ENCODE measurements at places on chromosomes 6 and 20. TPM values are rescaled to one million over a fixed set of nuclear protein-coding genes. Genes with fewer than 3 reads are reported as not detected.

The FOXC1 gene
- 7.5 TPM for total RNA-seq

The TNFRSF21 gene
- total RNA-seq: 21.4 TPM

The MAS1 gene
- total RNA-seq: not detected

The DPPA5 gene
- total RNA-seq: not detected

The C6orf163 gene
- total RNA-seq: 3.5 TPM

The SIGLEC1 gene
- total RNA-seq: 32.0 TPM

The DDX43 gene
- 5.9 TPM for total RNA-seq

DNA sequence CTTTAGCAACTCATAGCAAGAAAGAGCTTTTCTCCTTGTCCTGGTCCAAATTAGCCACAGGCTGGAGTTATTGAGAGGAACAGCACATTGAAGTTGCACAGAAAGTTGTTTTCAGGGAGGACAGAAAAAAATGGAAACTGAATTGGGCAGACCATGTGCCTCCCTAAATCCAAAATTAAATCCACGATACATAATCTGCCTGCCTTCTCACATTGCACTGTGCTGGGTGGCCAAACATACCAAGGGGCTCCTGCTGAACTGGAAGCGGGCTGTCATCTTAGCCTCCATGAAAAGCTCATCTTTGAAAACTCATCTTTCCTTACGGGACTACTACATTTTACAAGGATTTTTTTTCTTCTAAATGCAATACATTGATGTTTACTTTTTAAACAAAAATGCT lies 59.9 kb downstream of the TNFAIP3 start:
- no peak for DNase-seq

GRCh38 chr20:19929481-19930145 lies 87.5 kb upstream of the NAA20 start:
- no peak for DNase-seq

- DNase-seq: no peak
Measured at GRCh38 chr6:44315516-44315915, 2.4 kb upstream of the AARS2 start.

- no peak for DNase-seq
Measured at GRCh38 chr6:156396791-156397418, 380.3 kb upstream of the ARID1B start.

- DNase-seq: no peak
Measured at GRCh38 chr6:13513626-13514502, 26.5 kb upstream of the GFOD1 start.

DNA sequence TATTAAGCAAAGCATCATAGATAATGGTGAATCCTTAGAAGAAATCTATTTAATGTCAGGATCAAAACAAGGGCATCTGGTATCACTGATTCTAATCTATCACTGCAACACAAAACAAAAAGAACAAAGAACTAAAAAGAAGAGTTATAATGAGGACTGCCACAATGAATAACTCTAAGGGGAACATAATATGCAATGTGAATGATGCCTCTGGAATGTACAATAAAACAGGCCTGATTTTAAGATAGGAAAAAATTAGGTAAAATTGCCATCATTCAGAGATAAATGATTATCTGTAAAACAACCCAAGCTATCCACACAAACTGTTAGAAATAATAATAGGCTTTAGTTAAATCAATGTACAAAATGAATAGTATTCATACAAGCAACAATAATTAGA lies 936.7 kb upstream of the CITED2 start:
- no peak for DNase-seq

DNA sequence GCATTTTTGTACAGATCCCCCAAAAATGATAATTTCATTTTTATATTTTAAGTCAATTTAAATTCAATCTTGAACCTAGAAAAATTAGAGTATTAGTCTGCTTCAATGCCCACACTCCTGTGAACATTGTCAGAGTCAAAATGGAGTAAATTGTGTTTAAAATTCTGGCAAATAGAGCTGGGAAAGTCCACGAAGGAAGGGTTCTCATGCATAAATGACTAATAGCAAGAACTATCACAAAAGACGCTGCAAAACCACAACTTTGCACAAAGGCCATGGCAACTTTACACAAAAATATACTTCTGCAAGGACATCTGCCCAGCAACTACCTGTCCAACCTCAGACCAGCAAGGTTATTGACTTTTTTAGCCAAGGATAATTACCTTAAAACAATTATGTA lies 203.2 kb upstream of the SMLR1 start:
- DNase-seq: no peak

- DNase-seq: no peak
Measured at GRCh38 chr6:18391023-18391422, 3.9 kb downstream of the RNF144B start.

DNA sequence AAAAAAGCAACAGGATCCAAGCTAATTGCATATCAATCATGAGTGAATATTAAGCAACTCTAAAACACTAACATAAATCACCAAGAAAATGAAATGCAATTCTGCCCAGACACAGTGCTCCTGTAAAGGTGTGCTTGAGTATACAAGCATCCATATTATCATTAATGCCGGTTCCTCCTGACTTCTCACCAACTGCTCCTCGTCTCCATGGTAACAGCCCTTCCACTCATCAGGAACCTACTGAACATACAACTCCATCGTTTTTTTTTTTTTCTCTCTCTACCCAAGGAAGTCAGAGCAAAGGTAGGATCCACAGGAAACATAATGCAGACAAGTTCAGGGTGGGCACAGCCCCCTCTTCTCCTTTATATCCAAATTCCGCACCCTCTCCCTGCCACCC lies 12.4 kb downstream of the GABBR1 start:
- DNase-seq: no peak

DNA sequence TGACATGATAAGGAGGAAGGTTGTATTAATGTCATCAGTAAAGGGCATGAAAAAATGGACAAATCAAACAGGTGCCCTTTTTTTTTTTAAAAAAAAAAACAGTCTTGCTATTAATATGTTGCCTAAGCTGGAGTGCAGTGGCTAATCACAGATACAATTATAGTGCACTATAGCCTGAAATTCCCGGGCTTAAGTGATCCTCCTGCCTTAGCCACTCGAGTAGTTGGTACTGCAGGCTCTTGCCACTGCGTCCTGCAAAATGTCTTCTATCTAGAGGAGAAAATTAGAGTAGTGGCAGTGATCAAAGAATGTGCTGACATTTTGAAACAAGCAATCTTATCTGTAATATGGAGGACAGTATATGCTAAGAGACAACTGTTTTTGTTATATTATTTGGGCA lies 127.7 kb downstream of the ASCC3 start:
- no peak for DNase-seq

DNA sequence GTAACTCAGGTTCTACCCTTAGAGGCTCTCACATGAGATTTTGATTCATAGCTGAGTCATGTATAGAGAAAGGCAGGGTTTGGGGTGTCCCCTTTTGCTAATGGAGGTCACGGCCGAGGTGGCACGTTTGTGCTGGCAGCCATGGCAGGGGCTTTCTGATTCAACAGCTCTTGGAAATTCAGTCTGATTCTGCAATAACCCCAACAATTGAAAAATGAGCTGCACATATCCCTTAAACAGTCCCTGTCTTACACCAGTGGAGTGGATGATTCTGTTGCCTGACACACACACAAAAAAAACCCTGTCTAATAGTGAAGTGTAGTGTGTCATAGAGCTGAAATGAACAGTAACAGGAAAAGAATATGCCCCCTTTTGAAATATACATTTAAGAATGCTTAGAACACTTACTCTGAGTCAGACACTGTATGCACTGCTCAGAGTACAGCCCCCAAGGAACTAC lies 40.4 kb upstream of the ARG1 start:
- DNase-seq: no peak

DNA sequence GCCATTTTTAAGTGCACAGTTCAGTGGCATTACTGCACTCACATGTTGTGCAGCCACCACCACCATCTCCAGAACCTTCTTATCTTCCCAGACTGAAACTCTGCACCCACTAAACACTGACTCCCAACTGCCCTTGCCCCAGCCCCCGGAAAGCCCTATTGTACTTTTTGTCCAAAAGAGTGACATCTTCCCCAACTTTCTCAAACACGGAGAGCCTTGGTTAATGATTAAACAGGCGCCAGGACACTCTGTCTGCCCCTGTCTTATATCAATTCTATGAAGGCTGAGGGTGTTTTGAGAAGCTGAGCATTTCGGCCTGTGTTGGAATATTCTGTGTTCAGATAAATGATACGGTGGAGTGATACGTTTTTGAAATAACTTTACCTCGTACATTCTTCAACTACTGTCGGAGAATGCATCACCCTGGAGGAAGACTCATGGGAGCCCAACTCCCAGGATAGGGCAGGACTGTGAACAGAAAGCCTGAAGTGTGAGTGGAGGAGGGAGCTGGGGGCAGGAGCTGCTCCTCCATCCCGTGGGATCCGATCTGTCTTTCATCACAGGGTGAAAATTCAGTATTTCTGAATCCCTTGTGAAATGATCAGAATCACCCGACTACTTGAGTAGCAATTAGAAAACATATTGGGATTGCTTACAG lies 68.7 kb upstream of the FOXC1 start:
- no peak for DNase-seq

DNA sequence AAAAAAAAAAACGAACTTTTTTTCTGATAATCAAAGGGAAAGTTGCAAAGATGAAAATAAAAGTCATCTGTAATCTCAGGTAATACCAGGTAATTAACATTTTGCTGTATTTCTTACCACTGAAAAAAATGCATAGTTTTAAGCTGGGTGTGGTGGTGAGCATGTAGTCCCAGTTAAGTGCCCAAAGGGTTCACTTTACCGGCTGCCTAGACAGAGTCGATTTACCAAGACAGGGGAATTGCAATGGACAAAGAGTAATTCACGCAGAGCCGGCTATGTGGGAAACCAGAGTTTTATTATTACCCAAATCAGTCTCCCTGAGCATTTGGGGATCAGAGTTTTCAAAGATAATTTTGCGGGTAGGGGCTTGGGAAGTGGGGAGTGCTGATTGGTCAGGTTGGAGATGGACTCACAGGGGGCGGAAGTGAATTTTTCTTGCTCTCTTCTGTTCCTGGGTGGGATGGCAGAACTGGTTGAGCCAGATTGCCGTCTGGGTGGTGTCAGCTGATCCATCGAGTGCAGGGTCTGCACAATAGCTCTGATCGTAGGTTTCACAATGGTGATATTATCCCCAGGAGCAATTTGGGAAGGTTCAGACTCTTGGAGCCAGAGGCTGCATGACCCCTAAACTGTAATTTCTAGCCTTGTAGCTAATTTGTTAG lies 51.9 kb downstream of the RPF2 start:
- DNase-seq: no peak

GRCh38 chr6:21726676-21727075 lies 133.1 kb downstream of the SOX4 start:
- DNase-seq: no peak

DNA sequence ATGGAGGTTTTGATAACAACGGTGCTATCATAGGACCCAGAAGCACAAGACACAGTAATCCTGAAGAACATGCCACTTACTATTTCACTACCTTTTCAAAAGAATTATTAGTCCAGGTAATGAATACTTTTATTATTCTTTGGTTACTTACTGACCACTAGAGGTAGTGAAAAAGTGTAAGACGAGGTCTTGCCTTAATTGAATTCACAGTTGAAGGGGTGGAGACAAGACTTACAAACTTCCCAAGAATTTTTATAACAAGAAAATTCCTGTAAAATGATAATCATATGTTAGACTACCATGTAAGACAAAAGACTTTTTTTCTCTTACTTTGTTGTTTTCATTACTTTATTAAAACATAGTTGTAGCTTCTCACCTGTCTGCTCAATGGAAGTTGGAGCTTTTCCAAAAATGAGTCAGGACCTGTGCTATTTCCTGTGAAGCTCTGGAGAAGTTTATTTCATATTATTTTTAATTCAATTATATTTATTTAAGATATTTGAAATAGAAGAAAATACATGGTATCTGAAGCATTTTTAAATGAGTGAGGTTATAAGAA lies 52.4 kb downstream of the DOP1A start:
- DNase-seq: no peak

DNA sequence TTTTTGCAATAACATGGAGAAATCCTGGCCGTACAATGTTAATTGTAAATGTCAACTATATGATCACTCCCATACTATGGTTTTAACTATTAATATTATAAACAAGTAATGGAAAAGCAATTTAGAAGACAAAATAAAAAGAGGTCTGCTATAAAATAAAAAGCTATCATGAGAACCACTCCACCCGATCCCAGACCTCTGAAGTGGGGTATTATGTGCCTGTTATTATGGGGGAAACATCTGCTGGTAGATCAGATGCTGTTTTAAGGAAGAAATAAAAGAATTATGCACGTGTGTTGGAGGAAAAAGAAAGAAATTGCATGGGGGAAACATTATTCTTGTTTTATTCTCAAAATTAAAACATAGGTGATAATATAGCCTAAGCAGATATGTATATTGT lies 615.7 kb upstream of the ARID1B start:
- DNase-seq: no peak

DNA sequence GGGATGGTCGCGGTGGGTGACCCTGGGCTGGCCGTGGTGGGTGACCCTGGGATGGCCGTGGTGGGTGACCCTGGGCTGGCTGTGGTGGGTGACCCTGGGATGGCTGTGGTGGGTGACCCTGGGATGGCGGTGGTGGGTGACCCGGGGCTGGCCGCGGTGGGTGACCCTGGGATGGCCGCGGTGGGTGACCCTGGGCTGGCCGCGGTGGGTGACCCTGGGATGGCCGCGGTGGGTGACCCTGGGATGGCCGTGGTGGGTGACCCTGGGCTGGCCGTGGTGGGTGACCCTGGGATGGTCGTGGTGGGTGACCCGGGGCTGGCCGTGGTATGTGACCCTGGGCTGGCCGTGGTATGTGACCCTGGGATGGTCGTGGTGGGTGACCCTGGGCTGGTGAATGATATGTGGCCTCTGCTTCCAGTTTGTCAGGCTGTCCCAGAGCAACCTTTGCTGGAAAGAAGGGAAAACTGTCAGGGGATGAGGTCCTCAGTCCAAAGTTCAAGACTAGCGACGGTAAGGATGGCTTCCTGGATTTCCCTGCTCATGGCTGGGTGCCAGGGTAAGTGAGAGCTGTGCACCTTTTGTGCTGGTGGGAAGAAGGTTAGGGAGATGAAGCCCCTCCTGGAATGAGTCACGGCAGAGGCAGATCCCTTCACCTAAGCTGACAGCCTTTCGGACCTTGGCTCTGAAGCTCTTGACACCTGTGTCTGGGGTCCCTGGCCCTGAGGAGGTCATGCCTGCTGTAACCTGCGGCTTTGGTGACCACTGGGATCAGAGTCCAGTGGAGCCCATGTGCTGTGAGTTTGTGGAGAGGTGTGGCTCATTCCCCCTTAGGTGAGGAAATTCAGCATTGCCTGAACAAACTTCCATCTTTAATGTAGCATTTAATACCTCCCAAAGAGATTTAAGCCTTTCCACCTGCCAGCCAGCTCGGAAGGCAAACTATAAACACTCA lies 19.1 kb upstream of the PCMTD2 start:
- no peak for DNase-seq

- DNase-seq: peak; percentile 58
Measured at GRCh38 chr6:11330413-11330760, 97.9 kb upstream of the NEDD9 start.
